ENCODE measurements at places on chromosomes 6 and 20. TPM values are rescaled to one million over a fixed set of nuclear protein-coding genes. Genes with fewer than 3 reads are reported as not detected.

- DNase-seq, result no peak
Measured at GRCh38 chr6:69180361-69181067, 545.4 kb downstream of the ADGRB3 start.

Gene SUN5
- total RNA-seq, result not detected

GRCh38 chr6:152225241-152225934 lies 411.8 kb downstream of the SYNE1 start:
- DNase-seq, result no peak

- peak; percentile 34 for DNase-seq
Measured at GRCh38 chr6:46098678-46099077, 31.1 kb upstream of the ENPP4 start.

GRCh38 chr6:35048031-35048613 lies 93.0 kb downstream of the TCP11 start:
- no peak for DNase-seq

DNA sequence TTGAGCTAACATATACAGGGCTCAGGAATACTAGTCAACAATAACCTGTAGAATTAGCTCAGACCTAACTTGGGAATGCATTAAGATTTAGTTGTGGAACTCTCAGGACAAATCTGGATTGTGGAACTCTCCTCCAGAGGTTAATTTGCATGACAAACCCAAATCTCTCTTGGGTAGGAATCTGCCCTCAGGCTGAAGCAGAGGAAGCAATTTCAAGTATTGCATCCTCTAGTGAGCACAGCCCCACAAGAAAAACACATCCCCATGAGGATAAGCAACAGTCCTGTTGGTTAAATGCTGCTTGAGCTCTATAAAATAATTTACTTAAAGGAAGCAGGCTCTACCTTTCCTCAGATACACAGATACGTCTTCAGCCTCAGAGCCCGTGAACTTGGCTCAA lies 170.9 kb upstream of the STXBP5 start:
- DNase-seq, result no peak

- no peak for DNase-seq
Measured at GRCh38 chr6:129764761-129765407, 54.9 kb upstream of the ARHGAP18 start.

- no peak for DNase-seq
Measured at GRCh38 chr6:3403238-3404173, 53.3 kb downstream of the SLC22A23 start.

DNA sequence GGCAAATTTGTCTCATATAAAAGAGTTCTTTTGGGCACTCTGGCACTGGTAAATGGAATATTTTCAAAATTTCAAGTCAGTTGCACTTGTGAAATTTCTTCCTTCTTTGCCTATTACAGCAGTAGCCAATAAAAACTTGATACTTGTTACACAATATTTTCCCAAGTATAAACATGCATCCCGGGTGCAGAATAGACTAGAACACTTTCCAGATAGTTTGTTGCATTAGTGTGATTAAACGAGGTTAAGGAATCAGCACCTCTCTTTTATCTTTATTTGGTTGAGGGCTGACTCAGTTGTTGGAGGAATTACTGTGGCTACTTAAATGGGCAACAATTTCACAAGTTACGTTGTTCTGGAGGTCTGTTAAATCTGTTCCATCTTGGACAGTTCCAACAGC lies 467.5 kb downstream of the CDKAL1 start:
- DNase-seq, result no peak

Gene ADGB
- not detected for total RNA-seq

- peak; percentile 89 for DNase-seq
Measured at GRCh38 chr20:51966296-51966971, 164.1 kb upstream of the SALL4 start.

DNA sequence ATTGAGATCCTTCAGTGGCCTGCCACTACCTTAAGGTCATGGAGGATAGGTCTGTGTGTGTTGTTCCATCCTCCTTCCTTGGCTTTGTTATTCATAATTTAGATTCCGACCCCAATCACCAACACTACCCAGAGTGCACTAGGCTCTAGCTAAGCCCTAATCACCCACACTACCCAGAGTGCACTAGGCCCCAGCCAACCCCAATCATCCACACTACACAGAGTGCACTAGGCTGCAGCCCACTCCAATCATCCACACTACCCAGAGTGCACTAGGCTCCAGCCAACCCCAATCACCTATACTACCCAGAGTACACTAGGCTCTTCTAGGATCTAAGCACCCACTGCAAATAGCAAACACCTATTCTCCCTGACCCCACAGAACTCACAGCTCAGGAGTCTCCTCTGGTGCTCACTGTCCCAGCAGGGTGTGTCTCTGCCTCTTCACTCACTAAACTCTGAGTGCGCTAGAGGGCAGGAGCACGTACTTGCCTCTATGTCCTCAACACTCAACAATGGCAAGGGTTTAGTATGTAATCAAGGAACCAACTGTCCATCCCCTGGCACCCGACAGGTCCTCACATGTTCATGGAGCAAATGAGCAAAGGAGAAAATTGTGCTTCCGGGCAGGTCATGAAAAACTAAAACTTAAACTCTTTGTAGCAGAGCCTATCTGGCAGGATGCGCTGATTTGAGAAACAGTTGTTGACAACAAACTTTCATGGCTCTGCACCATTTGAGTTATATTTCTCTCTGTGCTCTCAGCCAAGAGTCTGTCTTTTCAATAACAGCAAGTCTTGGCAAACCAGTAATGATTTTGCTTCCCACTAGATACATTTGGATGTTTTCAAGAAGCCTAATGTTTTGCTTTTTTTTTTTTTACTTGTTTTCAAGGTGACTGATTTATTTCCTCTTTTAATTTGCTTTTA lies 54.3 kb downstream of the SLC22A23 start:
- DNase-seq, result no peak

GRCh38 chr6:142671791-142672190 lies 273.2 kb downstream of the HIVEP2 start:
- DNase-seq, result no peak

Gene INSM1
- not detected for total RNA-seq

DNA sequence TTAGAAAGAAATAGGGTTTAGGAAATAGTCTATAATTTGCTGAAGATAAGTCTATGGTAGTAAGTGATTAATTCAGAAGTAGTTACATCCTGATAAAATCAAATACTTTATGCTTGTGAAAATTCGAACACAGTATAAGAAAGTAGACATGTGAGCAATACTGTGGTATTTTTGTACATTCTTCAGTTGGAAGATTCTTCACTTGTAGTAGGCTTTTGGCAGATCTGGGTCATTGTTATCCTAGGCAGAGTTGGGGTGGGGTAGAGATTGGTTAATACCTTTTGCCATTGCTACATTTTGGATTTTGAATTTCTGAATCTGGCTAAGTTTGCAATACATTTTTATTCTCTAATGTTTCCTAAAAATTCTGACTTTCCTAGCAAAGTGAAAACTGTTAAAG lies 197.5 kb downstream of the BCKDHB start:
- DNase-seq, result no peak

- no peak for DNase-seq
Measured at GRCh38 chr6:165321555-165322145, 12.2 kb upstream of the C6orf118 start.

GRCh38 chr20:25369971-25370370 lies 20.7 kb downstream of the ABHD12 start:
- no peak for DNase-seq

Gene EYA4
- under 0.01 TPM for total RNA-seq

Gene TFAP2A
- total RNA-seq, result under 0.01 TPM

Gene AIF1
- not detected for total RNA-seq

GRCh38 chr6:40391851-40392517 lies 195.2 kb downstream of the LRFN2 start:
- DNase-seq, result no peak

- DNase-seq, result peak; percentile 33
Measured at GRCh38 chr6:30238178-30238795, 25.1 kb upstream of the TRIM26 start.

Gene CDS2
- total RNA-seq, result 105 TPM

Gene STX11
- total RNA-seq, result 17.2 TPM

- no peak for DNase-seq
Measured at GRCh38 chr6:90369651-90370050, 73.0 kb upstream of the BACH2 start.

GRCh38 chr6:125656287-125656870 lies 93.1 kb upstream of the HEY2 start:
- DNase-seq, result no peak

- no peak for DNase-seq
Measured at GRCh38 chr6:12148841-12149240, 136.7 kb downstream of the HIVEP1 start.

Gene GPSM3
- 3.1 TPM for total RNA-seq

Gene EYS
- not detected for total RNA-seq

- no peak for DNase-seq
Measured at GRCh38 chr6:114194362-114195026, 148.3 kb downstream of the HS3ST5 start.

DNA sequence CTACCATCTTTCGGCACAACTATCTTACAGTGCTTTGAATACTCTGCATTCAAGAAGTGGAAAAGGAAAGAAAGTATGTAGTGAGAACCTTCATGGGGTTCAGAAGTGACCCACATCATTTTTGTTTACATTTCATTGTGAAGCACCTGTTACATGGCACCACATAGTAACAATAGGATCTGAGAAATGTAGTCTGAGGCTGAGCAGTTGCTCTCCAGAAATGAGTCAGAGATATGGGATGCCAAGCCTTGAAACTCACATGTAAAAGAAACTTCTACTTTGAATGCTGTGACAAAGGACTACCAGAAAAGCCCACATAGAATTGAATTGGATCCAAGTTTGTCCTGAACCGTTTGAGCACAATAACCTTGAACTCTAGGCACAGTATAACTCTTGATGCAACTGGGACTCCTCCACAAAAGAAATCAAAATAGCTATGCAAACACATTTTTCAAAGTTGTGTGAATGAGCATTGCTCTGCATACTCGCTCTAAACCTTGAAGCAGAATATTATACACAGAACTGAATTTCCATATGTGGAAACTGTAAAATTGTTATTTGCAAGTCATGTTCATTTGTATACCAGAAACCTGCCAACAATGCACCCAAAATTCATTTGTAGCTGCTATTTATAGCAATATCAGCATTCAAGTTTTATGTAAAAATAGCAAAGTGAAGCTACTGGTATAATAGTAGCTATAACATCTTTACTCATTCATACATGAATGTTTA lies 400.9 kb upstream of the POU3F2 start:
- DNase-seq, result no peak

GRCh38 chr20:8602389-8603116 lies 466.3 kb upstream of the PLCB4 start:
- DNase-seq, result peak; percentile 10

GRCh38 chr6:106527979-106528378 lies 101.3 kb downstream of the RTN4IP1 start:
- peak; percentile 86 for DNase-seq

GRCh38 chr20:50672400-50673145 lies 18.8 kb downstream of the RIPOR3 start:
- no peak for DNase-seq

- DNase-seq, result no peak
Measured at GRCh38 chr6:168196385-168196860, 117.4 kb upstream of the FRMD1 start.

DNA sequence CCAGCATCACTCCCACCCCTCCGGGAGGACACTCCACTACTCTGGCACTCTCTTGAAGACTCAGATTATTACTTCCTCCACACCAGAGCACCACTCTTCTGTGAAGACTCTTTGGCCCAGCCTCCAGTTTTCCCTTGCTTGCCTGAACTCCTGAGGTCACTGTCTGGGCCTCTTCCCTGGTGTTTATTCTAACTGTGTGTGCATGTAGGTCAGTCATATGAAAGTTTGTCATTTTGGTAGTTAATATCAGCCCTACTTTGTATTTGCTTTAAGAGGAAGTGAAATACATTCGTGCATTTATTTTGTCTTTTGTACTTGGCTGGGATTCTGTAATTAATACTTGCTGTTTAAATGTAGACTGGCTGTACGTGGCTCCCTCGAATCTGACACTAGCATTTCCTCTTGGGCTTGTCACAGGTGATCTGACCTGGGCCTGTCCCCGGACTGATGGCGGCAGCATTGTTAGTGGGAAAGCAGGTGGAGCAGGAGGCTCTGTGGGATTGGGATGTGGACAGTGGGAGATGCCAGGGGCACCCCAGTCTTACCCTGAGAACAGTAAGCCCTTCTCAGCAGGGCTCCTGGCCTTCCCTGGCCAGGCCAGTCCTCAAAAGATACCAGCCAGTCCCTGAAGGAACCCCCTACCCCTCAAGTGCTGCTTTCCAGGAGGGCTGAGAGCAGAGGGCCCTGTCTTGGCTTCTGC lies 350.5 kb downstream of the CDC5L start:
- no peak for DNase-seq

Gene TNNC2
- not detected for total RNA-seq

GRCh38 chr6:21438986-21439352 lies 154.6 kb upstream of the SOX4 start:
- DNase-seq, result no peak

DNA sequence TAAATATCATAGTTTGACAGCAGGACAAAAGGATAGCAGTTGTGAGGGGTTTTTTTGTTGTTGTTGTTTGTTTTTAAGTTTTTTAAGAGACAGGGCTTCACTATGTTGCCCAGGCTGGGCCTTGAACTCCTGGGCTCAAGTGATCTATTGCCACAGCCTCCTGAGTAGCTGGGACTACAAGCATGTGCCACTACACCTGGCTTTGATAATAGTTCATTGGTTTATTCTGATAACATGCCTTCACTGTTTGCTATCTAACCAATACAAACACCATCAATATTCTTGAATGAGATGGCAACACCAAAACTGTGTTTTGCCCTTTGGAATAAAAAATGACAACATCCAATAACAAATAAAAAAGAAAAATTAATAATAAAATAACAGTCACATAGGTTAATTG lies 41.2 kb downstream of the FAM184A start:
- no peak for DNase-seq

- DNase-seq, result no peak
Measured at GRCh38 chr6:147678253-147678652, 169.8 kb downstream of the SAMD5 start.

DNA sequence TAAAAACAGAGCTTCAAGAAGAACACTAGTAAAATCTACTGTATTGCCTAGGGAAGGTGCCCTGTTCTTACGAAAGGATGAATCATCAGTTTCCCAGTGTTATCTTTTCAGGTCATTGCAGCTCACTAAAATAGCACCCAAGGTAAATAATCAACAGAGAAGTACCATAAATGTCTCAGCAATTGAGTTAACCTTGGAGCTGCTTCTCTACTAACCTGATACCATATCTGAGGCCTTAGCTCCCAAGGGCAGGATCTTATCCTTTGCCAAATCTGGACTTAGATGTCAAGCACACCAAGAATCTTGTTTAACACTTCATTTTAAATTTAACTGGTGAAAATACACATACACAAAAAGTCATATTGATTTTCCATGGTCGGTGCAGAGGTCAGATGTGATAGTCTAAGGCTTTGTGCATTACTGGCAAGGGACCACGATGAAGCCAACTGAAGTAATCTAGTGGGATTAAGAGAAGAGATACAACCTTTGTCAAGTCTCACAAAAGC lies 81.5 kb downstream of the EDN1 start:
- DNase-seq, result no peak

GRCh38 chr6:39330476-39330875 lies 8.0 kb upstream of the KCNK16 start:
- no peak for DNase-seq

DNA sequence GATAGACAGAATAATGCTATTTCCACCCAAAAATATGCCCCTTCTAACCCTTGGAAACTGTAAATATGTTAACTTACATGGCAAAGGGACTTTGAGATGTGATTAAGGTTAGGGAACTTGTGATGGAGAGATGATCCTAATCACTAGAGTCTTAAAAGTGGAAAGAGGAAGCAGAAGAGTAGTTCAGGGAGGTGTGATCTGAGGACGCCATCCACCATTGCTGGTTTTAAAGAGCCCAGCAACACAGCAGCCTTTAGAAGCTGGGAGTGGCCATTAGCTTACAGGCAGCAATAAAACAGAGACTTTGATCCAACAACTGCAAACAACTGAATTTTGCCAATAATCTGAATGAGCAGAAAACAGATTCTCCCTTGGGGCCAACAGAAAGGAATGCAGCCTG lies 30.6 kb downstream of the ZNF311 start:
- DNase-seq, result no peak

Gene RAD21L1
- not detected for total RNA-seq

All from dermis blood vessel endothelial cell (primary cell).